CD4-positive, alpha-beta T cell treated with Interleukin-6 for 4 hours (primary cell): ENCODE measurements at places on chromosomes 13 and 19.

DNA sequence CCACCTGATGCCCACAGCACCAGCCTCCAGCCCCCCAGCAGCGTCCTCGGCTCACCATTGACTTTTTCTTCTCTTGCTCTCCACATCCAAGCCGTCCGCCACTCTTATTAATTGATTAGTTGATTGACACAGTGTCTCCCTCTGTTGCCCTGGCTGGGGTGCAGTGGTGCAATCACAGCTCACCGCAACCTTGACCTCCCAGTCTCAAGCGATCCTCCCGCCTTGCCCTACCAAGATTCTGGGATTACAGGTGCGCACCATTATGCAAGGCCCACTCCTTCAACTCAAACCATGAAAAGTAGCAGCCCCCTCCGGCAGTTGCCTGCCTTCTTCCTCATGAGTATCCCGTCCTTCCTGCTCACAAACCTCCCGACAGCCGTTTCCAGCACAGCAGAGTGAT is 921 bp upstream of the TEX29 start:
- no peak for DNase-seq

DNA sequence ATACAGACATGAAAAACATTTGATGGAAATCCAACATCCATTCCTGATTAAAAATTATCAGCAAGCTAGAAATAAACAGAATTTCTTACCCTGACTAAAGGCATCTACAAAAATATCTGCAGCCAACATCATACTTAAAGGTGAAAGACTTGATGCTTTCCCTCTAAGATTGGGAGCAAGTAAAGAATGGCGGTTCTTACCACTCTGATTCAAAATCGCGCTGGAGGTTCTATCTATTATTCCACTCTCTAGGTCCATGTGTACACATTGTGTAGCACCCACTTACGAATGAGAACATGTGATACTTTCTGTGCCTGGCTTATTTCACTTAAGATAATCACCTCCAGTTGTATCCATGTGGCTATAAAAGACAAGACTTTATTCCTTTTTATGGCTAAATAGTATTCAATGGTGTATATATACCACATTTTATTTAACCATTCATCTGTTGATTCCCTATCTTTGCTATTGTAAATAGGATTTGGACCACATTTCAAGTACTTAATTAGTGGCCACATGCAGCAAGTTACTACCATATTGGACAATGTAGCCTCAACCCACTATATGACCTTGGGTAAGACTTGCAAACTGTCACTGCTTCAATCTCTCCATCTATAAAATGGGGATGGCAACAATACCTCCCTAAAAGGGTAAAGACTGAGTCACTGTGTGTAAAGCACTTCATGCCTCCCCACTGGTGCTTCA is 38.4 kb upstream of the CYP2A7 start:
- no peak for DNase-seq

DNA sequence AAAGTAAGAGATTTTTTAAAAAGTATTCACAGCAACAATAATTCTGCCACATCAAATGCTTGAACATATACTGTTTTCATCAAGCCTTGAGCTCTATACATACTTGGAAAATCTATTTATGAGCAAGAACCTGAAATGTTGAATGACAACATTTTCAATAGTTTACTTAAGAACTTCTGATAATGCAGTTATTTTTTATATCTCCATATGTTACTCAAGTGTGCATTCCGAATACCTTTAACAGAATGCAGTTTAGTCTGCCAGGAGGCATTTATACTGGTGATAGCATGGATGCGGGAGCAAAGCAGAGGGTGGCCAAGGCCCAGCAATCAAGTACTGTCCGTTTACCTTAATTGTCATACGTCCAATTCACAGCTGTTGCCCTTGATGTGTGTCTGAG is 589.5 kb downstream of the KCTD12 start:
- DNase-seq, result no peak

DNA sequence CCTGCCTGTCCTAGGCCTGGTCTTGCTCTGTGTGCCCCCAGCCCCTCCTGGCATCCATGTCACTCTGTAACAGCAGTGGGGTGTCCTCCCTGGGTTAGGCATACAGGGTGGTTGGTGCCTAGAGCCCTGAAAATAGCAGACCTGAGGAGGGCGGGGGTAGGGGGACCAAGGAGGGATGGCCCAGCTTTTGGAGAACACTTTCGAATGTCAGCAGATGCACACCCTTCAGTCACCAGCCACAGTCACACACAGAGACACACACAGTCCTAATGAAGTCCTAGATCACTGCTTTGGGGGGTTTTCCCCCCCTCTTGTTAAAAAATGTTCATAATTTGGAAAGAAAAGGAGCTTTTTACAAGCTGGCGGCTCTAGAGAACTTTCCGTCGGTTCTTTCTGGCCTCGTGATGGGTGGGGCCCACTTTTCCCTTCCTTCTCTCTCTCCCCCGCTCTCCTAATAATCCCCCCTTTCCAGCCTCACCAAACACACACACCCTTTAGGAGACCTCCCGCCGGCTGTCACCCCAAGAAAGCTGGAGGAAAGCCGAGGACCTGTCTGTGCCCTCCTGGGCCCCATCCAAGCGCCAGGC is 47.9 kb downstream of the LYL1 start:
- no peak for DNase-seq

GRCh38 chr13:19713186-19713965 is 69.4 kb downstream of the PSPC1 start:
- no peak for DNase-seq

GRCh38 chr19:46746281-46747057 is at the start of gene STRN4:
Gene STRN4 (minus strand): TSS chr19:46746450. CDS start chr19:46746430, 20 bp downstream.
- DNase-seq, result peak; percentile 75

GRCh38 chr19:42325308-42325895 is at the start of gene MEGF8:
Gene MEGF8 (plus strand): TSS chr19:42325635. CDS start chr19:42326244, 609 bp downstream.
- DNase-seq, result peak; percentile 99

DNA sequence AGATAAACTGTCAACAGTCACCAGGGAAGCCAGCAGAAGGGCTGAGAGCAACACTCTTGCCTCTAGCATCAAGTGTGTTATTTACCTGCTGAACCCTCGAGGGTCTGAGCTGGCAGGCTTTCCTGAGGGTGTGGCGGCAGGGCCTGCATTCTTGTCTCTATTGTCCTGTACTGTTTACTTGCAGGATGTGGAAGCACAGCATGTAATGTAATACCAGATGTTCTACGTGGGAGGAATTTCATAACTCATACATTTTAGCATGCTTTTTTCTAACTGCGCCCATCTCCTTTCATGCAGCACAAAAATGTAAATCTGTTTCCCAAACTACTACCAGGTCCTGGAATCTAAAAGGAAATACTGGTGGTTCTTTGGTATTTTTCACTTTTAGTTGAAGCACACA is 153.1 kb downstream of the RGCC start:
- no peak for DNase-seq

- no peak for DNase-seq
These were observed 615.4 kb upstream of the MIR17HG start for GRCh38 chr13:90732049-90732448.

DNA sequence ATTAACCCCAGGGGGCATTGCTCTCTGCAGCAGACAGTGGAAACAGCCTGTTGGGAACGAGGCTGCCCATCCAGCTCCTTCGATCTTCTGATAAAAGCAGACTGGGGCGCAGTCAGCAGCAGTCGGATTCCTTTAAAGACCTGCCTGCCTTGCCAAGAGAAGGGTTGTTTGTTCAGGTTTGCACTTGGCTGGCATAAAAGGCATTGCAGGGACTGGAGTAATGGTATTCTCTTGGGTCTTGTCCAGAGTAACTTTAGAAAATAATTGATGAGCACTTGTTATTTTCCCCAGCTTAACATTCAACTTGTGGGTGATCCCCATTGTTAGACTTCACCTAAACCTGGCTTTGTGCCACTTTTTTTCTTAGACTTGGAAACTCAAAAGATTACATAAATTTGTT is 67.3 kb upstream of the SLC10A2 start:
- no peak for DNase-seq

- no peak for DNase-seq
These were observed 423.8 kb upstream of the GPC6 start for GRCh38 chr13:92802776-92803175.

GRCh38 chr13:20129076-20129475 is 31.8 kb downstream of the GJA3 start:
- DNase-seq, result no peak
